DMS53 (cell line): ENCODE measurements at places on chromosomes 7 and 10.

DNA sequence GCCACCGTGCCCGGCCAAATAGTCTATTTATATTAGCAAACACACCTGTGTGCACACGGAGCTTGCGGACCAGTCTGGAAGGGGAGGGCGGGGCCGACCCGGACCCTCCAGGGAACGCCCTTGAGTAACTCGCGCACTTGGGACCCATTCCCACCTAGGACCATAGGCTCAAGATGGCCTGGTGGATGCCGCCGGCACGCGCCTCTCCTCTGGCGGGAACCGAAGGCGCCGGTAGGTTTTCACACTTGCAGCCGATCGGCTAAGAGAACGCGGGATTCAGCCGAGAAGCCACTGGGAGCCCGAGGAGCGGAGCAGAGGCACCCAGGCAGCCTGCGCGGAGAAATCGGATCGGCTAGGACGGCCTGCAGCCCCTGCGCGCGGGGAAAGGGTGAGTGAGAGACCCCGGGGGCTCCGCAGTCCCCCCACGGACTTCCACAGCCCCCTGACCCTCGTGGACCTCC lies 18.9 kb downstream of the IFT22 start:
- DNase-seq, result no peak

DNA sequence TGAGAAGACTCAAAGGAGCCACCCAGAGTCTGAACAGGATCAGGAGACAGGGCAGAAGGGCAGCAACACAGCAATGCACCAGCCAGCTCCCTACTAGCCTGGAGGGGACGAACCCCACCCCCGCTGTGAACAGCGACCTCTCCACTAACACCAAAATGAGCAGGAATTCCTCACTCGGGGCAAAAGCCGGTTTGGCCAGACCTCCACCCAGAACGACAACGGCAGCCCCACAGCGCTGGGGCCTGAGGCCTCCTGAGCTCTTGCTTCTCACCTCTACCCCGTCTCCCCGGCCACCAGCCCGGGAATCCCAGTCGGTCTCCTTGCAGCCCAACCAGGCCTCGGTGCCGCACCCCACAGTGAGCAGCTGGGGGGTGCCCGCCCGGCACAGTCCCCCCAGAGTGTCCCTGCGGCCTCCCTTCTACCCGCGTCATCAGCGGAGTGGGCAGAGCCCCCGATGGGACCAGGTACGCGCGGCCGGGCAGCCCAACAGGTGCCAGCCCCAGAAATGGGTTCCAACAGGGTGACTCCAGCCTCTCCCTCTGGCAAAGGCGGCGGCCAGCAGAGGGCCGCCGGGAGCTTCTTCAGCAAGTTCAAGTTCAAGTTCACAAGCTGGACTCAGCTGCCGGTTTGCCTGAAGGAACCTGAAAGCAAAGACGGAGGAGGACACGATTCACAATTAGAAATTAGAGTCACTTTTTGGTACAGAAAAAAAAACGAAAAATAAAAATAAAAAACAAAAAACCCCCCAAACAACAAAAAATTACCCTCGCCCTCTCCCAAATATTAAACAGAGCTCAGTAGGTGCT lies 129.0 kb downstream of the MARCHF5 start:
- DNase-seq, result peak; percentile 66

GRCh38 chr7:115805458-115805857 lies 225.1 kb downstream of the TFEC start:
- DNase-seq, result no peak

GRCh38 chr7:49500741-49501140 lies 272.7 kb upstream of the VWC2 start:
- no peak for DNase-seq

GRCh38 chr7:31695859-31696614 lies 9.0 kb downstream of the PPP1R17 start:
- DNase-seq, result no peak
